ENCODE measurements at places on chromosomes 16 and 17.

DNA sequence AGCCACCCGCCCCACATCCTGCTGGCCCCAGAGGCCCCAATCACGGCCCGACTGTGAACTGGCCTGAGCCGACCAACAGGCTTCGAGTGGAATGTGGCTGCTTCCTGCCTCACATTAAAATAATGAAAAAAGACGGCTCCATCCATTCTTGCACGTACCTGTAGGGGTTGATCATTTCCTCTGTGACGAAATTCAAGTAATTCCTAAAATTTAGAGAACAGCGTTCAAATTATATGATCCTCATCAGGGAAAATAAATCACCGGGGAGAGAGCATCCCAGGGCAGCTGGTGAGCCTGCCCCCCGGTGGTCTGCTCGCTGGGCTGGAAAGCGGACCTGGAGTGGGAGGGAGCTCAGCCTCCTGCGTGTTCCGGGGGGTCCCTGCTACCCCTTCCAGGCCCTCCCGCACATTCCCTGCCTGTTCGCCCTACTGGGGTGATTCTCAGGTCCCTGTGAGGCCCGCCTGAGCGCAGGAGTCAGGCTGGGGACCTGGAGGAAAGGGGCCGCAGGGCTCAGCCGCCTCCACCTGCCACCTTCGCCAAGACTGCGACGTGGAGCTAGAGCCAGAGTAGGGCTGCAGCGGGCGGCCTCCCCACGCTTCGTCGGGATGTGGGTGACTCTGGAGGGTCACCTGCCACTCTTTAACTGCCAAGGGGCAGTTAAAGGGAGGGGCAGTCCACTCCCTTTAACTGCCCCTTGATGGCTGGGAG, 28.9 kb downstream of the SLC7A5 start:
- DNase-seq = no peak

DNA sequence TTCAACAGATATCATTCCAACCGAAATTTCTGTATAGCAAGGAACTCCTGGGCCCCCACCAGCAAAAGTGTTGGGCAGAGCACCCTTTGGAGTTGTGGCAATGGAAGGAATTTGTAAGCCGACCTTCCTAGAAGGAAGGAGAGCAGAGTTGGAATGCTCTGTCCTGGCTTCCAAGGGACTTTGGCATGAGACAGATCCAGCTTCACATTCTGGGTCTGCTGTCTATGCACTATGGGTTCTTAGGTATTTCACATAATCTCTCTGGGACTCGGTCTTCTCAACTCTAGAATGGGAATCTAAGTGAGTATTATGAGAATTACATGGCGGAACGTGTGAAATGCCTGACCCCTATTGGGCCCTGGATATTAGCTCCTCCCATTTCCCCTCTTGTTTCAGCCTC, 63.2 kb upstream of the MARCHF10 start:
- no peak for DNase-seq

DNA sequence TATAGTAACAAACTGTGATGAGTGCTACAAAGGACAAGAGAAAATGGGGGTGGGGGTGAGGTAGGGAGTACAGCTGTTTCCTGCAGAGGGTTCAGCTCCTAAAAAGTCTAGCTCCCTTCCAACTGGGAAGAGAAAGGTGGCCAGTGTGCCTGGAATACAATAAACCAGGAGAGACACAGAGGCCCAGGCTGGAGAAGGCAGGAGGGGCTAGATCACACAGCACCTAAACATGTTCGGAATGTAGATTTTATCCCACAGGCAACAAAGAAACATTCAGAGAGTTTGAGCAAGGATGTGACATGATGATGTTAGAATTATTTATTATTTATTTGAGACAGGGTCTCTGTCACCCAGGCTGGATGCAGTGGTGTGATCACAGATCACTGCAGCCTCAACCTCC, 10.2 kb downstream of the TEX2 start:
- DNase-seq = no peak

DNA sequence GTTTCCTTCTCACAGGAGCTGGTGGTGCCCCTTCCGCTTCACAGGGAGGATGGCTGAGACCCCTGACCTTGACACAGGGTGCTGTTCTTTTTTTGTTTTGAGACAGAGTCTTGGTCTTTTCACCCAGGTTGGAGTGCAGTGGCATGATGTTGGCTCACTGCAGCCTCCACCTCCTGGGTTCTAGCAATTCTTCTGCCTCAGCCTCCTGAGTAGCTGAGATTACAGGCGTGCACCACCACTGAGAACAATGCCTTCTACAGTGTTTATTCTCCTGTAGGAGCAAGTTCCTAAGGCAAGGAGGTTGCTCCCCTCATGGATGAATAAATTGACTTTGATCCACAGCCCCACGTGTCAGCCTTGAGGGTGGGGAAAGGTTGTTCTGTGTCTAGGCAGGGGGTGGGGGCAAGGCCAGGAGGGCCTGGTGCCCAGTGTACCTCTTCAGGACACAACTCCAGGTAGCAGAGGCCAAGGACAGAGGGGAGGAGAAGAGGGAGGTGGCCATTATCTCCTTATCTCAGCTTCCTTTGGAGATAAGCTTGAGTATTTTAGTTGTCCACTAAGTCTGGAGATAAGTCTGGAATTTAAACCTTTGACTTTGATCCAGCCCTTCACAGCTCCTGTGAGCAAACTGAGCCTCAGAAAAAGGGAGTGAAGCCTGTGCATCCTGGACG, 159.4 kb downstream of the SEC14L1 start:
- DNase-seq = no peak

GRCh38 chr16:2057438-2057837, 9.7 kb downstream of the TSC2 start:
- DNase-seq = no peak

GRCh38 chr16:52171481-52171880, 375.5 kb downstream of the TOX3 start:
- no peak for DNase-seq

GRCh38 chr16:87790292-87791100, 24.7 kb upstream of the KLHDC4 start:
- no peak for DNase-seq

DNA sequence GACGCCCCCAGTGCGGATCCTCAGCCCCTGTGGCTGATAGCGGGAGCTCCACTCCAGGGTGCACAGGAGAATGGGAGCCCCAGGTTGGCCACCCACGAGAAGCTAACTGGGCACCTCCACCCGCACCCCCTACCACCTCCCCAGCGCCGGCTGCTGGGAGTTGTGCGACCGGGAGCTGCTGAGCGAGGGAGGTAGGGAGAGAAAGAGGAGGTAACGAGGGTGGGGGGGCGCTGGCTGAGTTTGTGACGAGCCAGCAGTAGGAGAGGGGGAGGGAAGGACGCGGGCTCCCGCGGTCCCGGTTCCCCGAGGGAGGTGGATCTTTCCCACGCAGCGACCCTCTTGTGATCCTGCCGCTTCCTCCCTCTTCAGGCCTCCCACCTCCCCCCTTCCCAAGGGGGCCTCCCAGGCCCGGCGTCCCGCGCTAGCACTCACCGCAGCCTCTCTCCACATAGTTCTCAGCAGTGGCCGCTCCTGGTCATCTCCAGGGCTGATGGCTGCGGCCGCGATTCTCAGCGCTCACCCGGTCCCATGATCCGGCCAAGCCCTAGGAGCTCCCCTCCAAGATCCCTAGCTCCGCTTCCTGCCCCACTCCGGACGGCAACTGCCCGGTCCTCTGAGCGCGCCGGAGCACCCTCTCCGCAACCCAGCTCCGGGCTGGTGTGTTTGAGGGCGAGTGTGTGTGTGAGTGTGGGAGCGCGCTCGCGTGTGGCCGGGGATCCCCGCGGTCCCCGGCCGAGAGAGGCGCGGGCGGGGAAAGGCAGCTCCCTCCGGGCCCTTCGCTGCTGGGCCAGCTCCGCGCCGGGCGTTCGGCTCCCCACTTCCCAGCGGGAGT, at the start of gene GRIN2A:
TSS of gene GRIN2A (minus strand) at position 207 of the 832 bp plus-strand sequence. CDS start 2,017 bp downstream, outside the sequence.
- DNase-seq = no peak

- peak; percentile 42 for DNase-seq
Measured at GRCh38 chr17:67392111-67392510, 15.0 kb downstream of the PITPNC1 start.

DNA sequence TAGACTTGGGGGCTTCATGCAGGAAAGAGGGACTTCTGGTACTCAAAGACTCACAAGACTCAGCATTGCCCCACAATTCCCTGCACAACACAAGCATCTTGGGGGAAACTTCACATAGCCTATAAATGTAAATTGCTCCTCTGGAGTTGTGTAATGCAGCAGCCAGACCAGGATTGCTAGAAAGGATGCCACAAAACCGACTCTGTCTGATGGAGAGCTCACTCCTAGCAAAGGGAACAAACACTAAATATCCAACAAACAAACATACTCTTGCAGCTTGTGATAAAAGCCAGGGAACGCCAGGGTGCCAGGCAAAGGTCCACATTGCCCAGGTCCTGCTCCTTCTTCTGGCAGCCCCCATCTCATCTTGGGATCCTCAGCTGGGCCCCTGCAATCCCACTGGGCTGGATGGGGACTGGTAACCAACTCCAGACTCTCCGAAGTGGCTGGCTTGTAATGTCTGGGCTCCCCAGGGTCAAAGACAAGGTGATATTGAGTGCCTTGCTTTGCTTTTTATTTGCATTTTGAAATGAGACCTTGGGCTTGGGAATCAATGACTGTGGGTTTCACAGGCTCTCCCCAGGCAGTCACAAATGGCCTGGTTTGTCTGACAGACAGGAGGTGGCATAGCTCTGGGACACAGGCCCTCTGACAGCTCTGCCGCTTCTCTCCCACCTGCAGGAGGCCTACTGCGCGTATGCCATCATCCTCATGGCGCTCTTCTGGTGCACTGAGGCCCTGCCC, 15.3 kb downstream of the SLC13A2 start:
- DNase-seq = no peak

GRCh38 chr16:50235581-50235980, 30.8 kb upstream of the ADCY7 start:
- no peak for DNase-seq

- peak; percentile 49 for DNase-seq
Measured at GRCh38 chr16:54928411-54929089, 2.1 kb upstream of the IRX5 start.

GRCh38 chr16:67150833-67151396, at the start of gene B3GNT9:
Gene B3GNT9, minus strand, starts transcription at chr16:67150998. Its CDS starts 513 bp downstream, at chr16:67150485.
- DNase-seq = peak; percentile 61

DNA sequence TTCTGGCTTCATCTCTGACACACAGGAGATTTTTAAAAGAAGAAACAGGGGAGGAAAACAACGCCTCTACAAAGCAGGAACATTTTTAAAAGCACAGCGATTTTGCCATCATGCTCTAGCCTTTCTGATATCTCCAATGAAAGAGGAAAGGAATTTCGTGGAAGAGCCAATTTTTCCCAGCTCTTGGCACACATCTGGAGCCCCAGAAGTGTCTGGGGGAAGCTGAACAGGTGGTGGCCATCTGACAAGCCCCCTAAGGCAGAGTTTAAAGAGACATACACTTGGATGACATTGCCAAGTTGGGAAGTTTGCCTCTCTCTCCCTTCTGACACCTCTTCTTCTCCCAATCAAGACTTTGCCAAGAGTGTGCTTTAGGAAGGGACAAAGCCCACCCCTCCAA, 82.1 kb downstream of the CCT6B start:
- no peak for DNase-seq

GRCh38 chr17:38882870-38883269, 13.0 kb downstream of the LASP1 start:
- no peak for DNase-seq

DNA sequence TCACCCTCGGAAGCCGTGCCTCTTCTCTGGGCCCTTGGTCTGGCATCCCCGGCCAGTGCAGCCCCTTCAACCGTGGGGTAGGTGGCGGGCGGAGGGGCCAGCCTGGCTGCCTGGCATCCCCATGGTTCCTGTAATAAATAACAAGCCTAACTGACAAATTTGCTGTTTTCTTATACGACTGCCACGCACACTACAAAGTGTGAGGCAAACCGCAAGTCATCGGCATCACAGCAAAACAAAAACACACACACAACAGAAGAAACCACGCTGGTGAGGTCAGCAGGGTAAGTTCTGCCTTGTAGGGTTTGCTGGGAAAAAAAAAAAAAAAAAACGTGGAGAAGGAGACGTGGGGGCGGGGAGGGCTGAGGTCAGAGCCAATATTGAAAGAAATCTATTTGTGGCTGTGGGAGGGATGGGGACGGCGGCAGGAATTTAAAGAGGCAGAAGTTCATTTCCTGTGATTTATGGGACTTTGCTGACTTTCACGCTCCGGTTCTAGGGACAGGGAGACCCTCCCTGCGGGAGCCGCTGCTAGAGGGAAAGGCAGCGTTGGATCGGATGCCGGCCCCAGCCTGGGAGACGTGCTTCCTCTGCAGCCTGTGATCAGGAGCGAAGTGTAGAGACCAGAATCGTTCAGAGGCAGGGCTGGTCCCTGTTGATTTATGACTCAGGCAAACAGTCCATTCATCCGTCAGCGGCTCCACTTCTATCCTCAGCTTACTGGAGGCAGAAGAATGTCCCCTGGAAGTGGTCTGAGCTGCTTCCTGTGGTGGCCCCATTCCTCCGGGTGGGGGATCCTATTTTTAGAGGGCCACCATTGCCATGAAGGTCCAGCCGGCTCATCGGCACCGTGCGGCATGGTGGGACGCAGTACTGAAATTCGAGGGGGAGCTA, 162.8 kb downstream of the FOXL1 start:
- peak; percentile 4 for DNase-seq

DNA sequence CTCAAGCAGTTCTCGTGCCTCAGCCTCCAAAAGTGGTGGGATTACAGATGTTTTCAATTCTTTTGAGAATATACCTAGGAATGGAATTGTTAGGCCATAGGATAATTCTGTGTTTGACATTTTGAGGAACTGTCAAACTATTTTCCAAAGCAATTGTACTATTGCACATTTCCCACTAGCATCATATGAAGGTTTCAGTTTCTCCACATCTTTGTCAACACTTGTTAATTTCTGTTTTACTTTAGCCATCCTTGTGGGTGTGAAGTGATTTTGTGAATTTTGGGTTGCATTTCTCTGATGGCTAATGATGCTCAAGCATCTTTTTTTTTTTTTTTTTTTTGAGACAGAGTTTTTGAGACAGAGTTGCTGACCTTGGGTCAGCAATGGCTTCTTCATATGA, 6.2 kb downstream of the NT5M start:
- DNase-seq = no peak

- no peak for DNase-seq
Measured at GRCh38 chr17:72270273-72270924, 149.6 kb downstream of the SOX9 start.

DNA sequence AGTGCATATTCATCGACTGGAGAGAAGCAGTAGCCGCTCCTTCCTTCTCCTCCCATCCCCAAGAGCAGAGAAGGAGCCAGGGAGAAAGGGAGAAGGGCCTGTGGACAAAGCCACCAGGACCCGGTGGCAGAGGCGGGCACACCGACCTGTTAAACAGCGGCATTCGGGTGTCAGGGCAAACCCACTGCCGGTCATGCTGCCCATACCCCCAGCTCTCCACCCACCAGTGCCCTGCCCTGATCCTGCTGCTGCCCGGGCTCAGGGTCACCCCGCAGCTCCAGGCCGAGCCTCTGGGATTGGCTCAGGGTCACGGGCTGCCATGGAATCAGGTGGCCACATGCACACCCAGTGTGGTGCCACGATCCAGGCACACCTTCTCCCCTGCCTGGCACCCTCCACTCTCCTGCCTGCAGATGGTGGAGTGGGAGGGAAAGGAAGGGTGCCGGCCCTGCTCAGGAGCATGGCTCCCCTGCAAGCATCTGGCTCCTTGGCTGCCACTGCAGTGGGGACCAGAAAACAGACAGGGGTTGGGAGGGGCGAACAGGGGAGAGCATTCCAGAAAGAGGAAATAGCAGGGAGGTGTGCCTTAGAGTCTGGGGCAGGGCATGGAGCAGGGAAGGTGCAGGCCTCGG, 18.3 kb upstream of the RASD1 start:
- DNase-seq = no peak

- DNase-seq = no peak
Measured at GRCh38 chr16:47309581-47310312, 151.1 kb downstream of the ITFG1 start.

Data from activated CD4-positive, alpha-beta T cell treated with anti-CD3 and anti-CD28 coated beads for 48 hours (primary cell).